SJCRH30 (cell line): ENCODE measurements at places on chromosomes 7 and 10. TPM values are rescaled to one million over a fixed set of nuclear protein-coding genes. Genes with fewer than 3 reads are reported as not detected.

DNA sequence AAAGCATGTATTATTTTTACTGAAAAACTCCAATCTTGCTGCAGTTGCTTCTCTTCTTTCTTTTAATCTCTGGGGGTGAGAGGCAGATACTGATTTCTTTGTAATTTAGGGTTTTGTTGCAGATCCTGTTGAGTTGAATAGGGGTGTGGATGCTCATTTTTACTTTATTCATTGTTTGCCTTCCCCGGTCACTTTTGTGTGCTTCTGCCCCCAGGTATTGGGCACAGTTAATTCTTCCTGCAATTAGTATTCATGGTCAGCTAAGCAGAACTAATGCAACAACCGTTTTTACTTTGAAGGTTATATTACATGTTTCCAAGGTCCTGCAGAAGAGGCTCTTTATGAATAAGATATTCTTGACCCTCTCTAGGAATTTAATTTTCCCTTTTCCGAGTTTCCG is 96.4 kb downstream of the BUB3 start:
- no peaks in the 10 kb centered on the region for H3K27me3 ChIP-seq
- DNase-seq = no peak
- peaks cover 10% of the 10 kb centered on the region for H3K4me1 ChIP-seq
- H3K27ac ChIP-seq = peak overlapping the region; percentile 29; the same call in 1 of the 2 replicates

DNA sequence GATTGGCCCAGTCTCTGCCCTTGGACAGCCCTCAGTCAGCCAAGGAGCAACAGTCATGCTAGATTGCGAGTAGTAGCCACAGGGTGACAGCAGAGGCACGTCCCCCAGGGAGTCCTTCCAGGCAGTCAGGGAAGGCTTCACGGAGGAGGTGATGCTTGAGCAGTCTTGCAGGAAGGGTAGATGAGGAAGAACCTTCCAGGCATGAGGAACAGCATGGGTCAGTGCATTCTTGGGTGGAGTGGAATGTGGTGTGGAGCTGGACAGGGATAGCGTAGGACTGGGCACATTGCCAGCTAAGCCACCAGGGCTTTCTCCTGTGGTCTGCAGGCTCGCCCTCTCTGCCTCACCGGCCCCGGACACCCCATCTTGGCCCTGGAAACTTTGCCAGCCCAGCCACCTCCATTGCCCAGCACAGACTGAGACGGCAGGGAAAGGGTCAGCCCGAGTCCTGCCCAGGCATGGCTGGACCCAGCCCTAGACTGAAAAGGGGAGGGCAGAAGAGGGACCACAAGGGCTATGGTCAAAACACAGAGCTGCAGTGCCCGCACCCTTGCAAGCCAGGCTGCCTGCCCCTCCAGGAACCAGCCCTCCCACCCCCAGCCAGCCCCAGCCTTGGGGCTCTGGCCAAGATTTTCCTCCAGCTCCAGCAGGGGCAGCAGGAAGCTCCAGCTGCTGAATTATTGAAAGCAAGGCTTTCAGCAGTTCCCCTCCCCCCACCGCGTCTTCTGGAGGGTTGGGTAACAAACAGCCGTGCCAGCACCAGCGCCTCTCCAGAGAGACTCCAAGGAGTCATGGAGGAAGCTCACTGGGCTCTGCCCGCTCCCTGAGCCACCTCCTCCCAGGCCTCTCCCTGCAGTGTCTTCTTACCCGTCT is 18.7 kb downstream of the SRRM3 start:
- peaks cover 4% of the 10 kb centered on the region; the same call in 1 of the 2 replicates for H3K27me3 ChIP-seq
- H3K4me1 ChIP-seq = 0 out of 2 replicates have a peak, but pooled peaks cover 3% of the 10 kb centered on the region
- no peak overlapping the region for H3K27ac ChIP-seq
- DNase-seq = peak; percentile 63

The PSD gene
- total RNA-seq = 0.18 and 0.26 TPM in 2 replicates

The PTN gene
- total RNA-seq = 0.23 and 0.51 TPM in 2 replicates

DNA sequence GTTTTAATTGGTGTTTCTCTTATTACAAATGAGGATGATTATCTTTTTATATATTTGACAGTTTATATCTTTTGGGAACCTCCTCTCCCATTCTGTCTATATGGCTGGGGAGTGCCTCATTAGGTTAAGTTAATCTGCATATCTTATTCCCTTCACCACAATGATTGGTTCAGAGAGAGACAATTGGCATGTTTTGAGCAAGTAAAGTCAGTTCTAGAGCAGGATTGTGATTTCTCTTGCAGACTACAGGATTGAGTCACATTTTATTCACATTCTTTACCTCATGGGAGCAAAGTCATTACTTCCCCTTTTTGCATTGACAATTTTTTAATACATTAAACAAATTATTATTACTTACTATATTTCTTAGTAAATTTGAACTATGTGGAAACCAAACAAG is 345.6 kb downstream of the MDFIC start:
- no peaks in the 10 kb centered on the region for H3K4me1 ChIP-seq
- H3K36me3 ChIP-seq = no peaks in the 10 kb centered on the region

DNA sequence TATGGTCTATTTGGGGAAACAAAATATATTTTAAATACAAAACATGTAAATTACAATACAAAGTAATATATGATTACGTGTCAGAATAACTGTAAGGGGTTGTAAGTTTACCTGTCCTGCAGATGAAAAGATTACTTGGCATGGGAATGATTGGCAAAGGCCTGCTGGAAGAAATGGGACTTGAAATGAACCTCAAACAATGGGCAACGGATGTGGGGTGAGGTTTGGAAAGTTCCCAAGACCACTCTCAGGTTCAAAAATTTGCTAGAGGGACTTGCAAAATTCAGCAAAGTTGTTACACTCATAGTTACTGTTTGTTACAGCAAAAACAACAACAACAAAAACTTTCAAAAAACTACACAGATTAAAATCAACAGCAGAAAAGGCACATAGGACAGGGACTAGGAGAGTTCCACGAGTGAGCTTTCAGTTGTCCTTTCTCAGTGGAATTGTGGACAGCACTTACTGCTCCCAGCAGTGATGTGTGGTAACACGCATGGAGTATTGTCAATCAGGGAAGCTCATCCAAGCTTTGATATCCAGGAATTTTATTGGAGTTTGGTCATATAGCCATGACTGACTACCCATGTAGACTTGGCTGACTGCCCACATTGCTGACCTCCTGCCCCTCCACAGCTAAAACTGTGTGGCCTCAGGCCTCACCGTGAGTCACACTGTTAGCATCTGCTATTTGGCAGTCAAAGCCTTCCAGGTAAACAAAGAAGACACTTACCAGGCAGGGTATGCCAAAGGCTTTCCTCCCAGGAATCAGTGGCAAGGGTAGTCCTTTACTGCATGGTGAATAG is 43.8 kb downstream of the EXOC6 start:
- DNase-seq = peak; percentile 87
- no peaks in the 10 kb centered on the region for H3K27me3 ChIP-seq
- peaks cover 20% of the 10 kb centered on the region for H3K4me1 ChIP-seq
- no peaks in the 10 kb centered on the region for H3K36me3 ChIP-seq

DNA sequence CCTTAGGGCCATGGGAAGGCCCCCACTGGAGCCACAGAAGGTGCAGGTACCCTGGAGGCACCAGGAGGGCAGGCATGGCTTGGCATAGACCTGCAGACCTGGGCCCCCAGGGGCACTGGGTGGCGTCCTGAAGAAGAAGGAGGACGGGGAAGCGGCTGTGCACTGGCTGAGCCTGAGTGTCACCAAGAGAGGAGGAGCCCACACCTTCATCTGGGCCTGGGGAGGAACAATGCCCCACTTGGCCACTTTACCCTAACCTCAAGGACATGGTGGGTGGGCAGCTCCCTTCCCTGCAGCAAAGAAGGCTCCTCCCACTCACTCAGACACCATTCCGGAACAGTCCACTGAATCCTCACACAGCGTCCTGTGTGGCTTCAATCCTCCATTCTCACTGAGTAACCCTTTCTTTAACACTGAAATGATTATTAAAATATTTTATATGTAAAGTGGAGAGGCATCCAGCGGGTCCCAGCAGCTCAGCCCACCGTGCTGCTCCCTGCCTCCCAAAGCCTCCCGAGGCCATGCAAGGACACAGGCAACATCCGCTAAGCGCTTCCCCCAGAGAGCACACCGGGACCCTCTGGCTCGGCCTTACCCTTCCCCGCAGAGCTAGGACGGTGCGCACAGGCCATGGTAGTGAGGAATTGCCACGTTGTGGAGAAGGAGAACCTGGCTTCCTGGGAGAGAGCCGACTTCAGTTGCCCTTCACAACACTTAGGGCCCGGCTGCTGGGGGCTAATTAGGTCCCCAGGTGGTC is 516.7 kb upstream of the MGMT start:
- no peaks in the 10 kb centered on the region for H3K27me3 ChIP-seq
- no peaks in the 10 kb centered on the region for H3K4me1 ChIP-seq
- H3K27ac ChIP-seq = no peak overlapping the region
- H3K4me3 ChIP-seq = no peak overlapping the region

GRCh38 chr10:49488056-49488717 is 50.7 kb downstream of the ERCC6 start:
- H3K4me3 ChIP-seq = no peak overlapping the region
- H3K27me3 ChIP-seq = no peaks in the 10 kb centered on the region
- no peak for DNase-seq
- no peaks in the 10 kb centered on the region for H3K36me3 ChIP-seq
- peaks cover 7% of the 10 kb centered on the region; the same call in 1 of the 2 replicates for H3K4me1 ChIP-seq
- no peak overlapping the region for H3K27ac ChIP-seq

GRCh38 chr7:35624299-35625186 is 70.4 kb downstream of the HERPUD2 start:
- no peaks in the 10 kb centered on the region for H3K27me3 ChIP-seq
- no peak overlapping the region for H3K27ac ChIP-seq
- no peak overlapping the region for H3K4me3 ChIP-seq
- peaks cover 4% of the 10 kb centered on the region for H3K36me3 ChIP-seq
- H3K4me1 ChIP-seq = no peaks in the 10 kb centered on the region

GRCh38 chr7:112211348-112211907 is 4.9 kb downstream of the ZNF277 start:
- no peaks in the 10 kb centered on the region for H3K27me3 ChIP-seq
- H3K4me1 ChIP-seq = no peaks in the 10 kb centered on the region
- H3K36me3 ChIP-seq = no peaks in the 10 kb centered on the region
- DNase-seq = no peak
- H3K27ac ChIP-seq = no peak overlapping the region

The AQP1 gene
- 29.4 and 31.4 TPM in 2 replicates for total RNA-seq

The LOXL4 gene
- 8.1 and 8.7 TPM in 2 replicates for total RNA-seq

DNA sequence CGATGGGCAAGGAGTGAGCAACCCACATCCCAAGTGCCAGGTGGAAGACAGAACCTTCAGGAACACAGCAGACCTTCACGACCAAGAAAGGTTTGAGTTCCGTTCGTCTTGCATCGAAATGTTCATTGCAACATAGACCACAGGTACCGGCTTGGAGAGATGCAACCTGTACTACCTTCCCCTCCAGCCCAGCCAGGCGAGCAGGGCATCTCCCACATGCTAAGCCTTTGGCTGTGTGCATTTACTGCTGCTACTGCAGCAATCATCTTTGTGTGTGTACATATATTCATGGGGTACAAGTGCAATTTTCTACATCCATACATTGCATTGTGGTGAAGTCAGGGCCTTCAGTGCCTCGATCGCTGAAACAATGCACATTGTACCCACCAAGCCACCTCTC is 58.8 kb downstream of the CTBP2 start:
- H3K4me3 ChIP-seq = no peak overlapping the region
- no peak overlapping the region for H3K27ac ChIP-seq
- no peaks in the 10 kb centered on the region for H3K27me3 ChIP-seq
- no peaks in the 10 kb centered on the region for H3K4me1 ChIP-seq
- DNase-seq = no peak

GRCh38 chr7:77479536-77480088 is 57.5 kb upstream of the PTPN12 start:
- H3K27ac ChIP-seq = no peak overlapping the region
- DNase-seq = peak; percentile 31
- no peak overlapping the region for H3K4me3 ChIP-seq
- H3K27me3 ChIP-seq = no peaks in the 10 kb centered on the region
- H3K4me1 ChIP-seq = 0 out of 2 replicates have a peak, but pooled peaks cover 4% of the 10 kb centered on the region

The CRTAC1 gene
- not detected in 2 replicates for total RNA-seq

DNA sequence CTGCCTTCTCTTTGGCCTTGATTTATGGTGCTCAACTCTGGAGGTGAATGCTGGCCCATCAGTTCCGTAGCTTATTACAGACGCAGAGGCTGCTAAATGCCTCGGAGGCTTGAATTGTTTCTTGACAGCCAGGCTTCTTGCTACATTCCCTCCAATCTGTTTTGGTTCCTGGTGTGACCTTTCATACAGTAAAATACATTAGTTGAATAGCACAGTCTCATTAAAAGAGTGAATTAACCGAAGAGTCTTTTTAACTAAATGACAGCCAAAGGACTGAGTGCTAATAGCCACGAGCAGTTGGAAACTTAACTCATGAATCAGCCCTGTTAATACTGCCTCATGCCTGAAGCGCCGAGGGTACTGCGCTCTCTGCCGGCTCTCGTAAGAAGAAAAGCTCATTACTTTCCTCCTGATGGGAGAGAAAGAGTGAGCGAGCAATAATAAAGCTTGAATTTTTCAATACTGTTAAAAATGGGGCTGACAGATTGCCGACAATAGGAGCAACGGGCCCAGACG is 236.4 kb upstream of the GPR26 start:
- no peak overlapping the region for H3K27ac ChIP-seq
- no peak overlapping the region for H3K4me3 ChIP-seq
- peaks cover 4% of the 10 kb centered on the region; the same call in 1 of the 2 replicates for H3K27me3 ChIP-seq
- no peaks in the 10 kb centered on the region for H3K36me3 ChIP-seq
- no peak for DNase-seq

DNA sequence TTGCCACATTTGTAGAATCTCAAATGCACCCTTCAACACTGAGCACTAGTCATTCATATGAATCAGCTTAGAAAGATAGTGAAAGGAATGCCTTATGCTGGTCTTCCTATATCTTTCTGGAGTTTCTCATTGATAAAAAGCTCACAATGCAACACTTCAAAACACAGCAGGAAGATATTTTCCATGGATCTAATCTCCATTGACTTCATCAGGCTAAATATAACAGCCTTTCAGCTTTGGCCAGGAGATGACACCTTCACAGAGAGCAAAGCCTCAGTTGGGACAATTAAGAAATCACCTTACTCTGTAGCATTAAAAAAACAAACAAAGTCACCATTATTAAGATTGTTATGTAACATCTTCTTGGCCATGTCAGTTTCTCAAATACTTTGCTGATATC is 6.7 kb downstream of the NRP1 start:
- H3K27ac ChIP-seq = no peak overlapping the region
- no peak for DNase-seq
- H3K4me3 ChIP-seq = no peak overlapping the region
- H3K4me1 ChIP-seq = peaks cover 29% of the 10 kb centered on the region
- H3K27me3 ChIP-seq = no peaks in the 10 kb centered on the region
- H3K36me3 ChIP-seq = peaks cover 10% of the 10 kb centered on the region; the same call in 1 of the 2 replicates

- H3K27me3 ChIP-seq = no peaks in the 10 kb centered on the region
- H3K36me3 ChIP-seq = no peaks in the 10 kb centered on the region
- no peak overlapping the region for H3K27ac ChIP-seq
- no peaks in the 10 kb centered on the region for H3K4me1 ChIP-seq
- DNase-seq = no peak
- no peak overlapping the region for H3K4me3 ChIP-seq
These were observed 141.3 kb upstream of the SP8 start for GRCh38 chr7:20927976-20928375.
